ENCODE measurements at places on chromosomes 12 and 14.

DNA sequence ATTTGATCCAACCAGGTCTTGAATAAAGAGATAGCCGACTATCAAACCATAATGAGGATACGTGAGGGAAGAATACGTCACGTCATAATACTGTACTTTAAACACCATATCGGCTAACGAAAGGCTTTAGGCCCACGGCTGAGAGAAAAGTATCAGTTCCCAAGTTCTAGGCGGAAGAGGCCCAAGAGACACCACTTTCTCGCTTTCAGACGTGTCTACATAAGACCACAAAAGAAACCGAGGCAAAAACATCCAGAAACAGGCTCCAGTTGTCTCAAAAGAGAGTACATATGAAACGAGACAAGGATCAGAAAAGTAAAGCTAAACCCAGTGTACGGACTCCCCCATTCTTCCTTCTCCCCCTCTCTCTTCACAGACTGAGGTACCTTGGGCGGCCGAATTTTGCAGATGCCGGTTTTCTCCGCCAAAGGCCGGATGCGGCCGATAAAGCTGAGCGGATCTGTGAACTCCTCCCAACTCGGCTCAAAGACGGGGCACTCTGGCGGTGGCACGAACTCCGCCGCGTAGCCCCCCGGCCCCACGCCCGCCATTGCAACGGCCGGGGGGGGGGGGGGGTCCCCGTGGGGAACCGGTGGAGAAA, 479 bp downstream of the KDM5A start:
- no peak for DNase-seq

- DNase-seq: no peak
These were observed 1.0 kb upstream of the NYNRIN start for GRCh38 chr14:24397639-24398292.

GRCh38 chr12:64609536-64610078, 688 bp upstream of the RASSF3 start:
- DNase-seq: no peak

DNA sequence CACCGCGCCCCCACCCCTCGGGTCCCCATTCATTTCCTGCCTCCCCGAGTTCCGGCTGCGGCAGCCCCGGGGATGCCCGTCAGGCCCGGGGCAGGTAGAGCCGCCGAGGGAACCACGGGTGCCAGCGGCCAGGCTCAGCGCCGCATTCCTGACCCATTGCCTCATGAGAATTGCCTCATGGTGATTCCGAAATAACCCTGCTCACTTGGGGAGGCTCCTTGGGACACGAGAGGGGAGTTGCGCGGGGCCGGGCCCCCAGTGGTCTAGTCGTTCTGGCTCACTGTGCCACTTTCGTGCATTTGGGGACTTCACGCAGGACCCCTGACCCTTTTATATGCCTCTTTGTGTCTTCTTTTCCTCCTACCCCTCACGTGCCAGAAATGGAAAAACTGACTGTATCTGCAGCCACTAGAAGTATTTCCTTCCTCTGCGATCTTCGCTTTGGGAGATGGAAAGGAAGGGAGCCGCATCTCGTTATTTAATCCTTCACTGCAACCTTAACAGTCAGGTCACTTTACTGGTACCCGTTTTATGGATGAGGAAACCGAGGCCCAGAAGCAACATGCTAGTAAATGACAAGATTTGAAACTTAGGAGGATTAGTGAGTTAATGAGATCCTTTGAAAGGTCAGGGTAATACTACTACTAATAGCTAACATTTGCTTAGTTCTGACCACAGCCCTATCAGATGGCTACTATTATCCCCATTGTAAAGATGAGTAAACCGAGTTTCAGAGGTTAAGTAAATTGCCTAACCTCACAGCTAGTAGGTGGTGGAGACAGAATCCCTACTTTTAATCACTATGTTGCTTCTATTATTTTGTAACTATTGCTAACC, 768 bp downstream of the PTPN11 start:
- no peak for DNase-seq

GRCh38 chr12:96210376-96211055, 16.3 kb downstream of the ELK3 start:
- no peak for DNase-seq

- no peak for DNase-seq
These were observed 93.3 kb downstream of the ATP23 start for GRCh38 chr12:58034712-58035111.

GRCh38 chr14:101947577-101947903, 16.8 kb upstream of the DYNC1H1 start:
- no peak for DNase-seq

- DNase-seq: no peak
These were observed 22.9 kb downstream of the PROX2 start for GRCh38 chr14:74852922-74853530.

GRCh38 chr12:16492820-16493797, 112.9 kb downstream of the LMO3 start:
- DNase-seq: no peak

- DNase-seq: no peak
These were observed 64.6 kb downstream of the KIF21A start for GRCh38 chr12:39378341-39378740.

DNA sequence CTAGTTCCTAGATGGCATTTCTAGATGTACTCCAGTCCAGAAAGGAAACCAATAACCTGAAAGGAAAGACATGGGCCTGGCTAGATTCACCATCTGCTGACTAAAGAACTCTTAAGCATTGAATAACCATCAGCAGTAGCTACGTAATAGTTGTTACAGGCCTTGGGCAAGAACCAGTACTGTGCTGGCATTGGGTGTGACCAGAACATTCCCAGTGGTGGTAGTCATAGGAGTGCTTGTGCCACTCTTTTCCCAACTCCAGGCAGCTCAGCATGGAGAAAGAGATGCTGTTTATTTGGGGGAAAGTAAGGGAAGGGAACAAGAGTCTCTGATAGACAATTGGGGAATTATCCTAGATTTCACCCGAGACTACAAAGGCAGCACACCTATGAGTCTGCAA, 333.3 kb downstream of the SLC16A7 start:
- no peak for DNase-seq

- no peak for DNase-seq
These were observed 64.8 kb downstream of the WSCD2 start for GRCh38 chr12:108193917-108194316.

Measured in activated CD4-positive, CD25-positive, alpha-beta regulatory T cell (primary cell).